ENCODE measurements at places on chromosomes 1 and 21.

- no peak for DNase-seq
These were observed 63.0 kb downstream of the SLC5A9 start for GRCh38 chr1:48285525-48285924.

- DNase-seq: no peak
These were observed 155.3 kb downstream of the NPHP4 start for GRCh38 chr1:5836776-5837440.

DNA sequence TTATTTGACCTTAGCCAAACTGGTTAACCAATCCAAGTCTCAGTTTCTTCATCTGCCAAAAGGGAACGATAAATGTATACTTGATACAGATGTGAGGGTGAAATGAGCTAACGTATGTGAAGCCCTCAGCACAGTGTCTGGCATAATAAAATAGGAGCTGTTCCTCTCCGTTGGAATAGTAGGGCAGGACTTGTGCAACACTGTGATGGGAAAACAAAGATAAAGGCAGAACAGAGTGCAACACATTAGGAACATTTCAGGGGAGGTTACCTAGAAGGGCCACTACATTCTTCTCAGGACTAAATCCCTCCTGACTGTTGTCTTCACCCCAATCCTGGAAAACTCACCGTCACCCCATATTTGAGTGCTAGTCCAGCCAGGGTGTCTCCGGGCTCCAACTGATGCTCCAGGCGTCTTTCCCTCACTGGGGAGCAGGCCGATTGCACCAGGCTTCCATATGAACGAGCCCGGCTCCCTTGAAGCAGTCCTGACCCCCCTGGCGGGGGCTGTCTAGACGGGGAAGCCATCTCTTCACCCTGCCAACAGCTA lies 896 bp downstream of the LYSMD1 start:
- no peak for DNase-seq

DNA sequence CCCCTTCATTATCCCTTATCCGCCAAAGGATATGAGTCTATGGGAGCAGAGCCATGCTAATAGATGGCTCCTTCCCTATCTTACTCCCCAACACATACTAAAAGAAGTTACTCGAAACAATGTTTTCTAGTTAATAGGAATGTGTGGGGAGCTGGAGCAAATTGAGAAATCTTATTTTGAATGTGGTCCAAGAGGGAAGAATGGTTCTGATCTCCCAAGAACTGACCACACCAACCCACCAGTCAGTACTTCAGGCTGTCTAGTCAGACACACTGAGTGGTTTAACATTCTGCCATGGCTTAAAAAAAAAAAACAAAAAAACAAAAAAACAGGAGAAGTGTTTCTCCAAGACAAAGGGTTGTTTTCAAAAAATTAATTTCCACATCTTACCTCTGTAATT lies 31.5 kb upstream of the DNASE2B start:
- DNase-seq: peak; percentile 65

DNA sequence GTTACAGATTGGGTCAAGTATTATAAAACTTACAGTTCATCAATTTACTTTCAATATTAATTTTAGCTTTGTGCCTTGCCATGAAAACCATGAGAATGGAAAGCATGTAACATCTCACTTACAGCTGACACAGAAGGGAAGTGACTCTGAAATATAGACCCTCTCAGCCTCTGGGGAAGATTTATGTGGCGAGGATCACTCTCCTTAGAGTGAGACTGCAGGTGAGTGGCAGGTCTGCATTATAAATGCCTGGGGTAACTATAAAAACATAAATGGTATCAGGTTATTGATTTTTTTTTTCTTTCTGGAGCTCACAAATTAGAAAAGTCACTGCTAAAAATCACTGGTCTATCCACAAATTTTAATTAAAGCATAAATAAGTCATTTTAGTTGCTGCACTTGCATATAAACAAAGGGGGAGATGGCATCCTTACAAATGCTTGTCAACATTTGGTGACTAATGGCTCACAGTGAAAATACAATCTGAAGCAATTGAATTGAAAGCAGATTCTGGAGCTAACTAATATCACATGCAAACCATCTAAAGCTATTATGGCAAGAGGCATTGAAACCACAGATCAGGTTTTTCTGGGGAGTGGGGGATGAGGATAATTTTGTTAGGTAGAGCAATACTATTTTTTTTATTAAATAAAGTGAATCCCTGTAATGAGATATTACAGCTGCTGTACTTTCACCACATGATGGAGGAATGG lies 200.9 kb downstream of the TM2D1 start:
- DNase-seq: no peak

- DNase-seq: no peak
These were observed 29.7 kb upstream of the DUSP23 start for GRCh38 chr1:159751031-159751430.

- DNase-seq: no peak
These were observed 37.2 kb upstream of the BCAS2 start for GRCh38 chr1:114618606-114619005.

- no peak for DNase-seq
These were observed 49.2 kb downstream of the ALG14 start for GRCh38 chr1:95023399-95024043.

- DNase-seq: no peak
These were observed 47.6 kb downstream of the TYW3 start for GRCh38 chr1:74780594-74780993.

GRCh38 chr1:55353707-55354620 lies 138.8 kb upstream of the USP24 start:
- no peak for DNase-seq

- DNase-seq: no peak
These were observed 255.4 kb downstream of the RGS7 start for GRCh38 chr1:241101622-241102021.

- no peak for DNase-seq
These were observed 38.9 kb downstream of the SYT2 start for GRCh38 chr1:202671399-202671798.

DNA sequence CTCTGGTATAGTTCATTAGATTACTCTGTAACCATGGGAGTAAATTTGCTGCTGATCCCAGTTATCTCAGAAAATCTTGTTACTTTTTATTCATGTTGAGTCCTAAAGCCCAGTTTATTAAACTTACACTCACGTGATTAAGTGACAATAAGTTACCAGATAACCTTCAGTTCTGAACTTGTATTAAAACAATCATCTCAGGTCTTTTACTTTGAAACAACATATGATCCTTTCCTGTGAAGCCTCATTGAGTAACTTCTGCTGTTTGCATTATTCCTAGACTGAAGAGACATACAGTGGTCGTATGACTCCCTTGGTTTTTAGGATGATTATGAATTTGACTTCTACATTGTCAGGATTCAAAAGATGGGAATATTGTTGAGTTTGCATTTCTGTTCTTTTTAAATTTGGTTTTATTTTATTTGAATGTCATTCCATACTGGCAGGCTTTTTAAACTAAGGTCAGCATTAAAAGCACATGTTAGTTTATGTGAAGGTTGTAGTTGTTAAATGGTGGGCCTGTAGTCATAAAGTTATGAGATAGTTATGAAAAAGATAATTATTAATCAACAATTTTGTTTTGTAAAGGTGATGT lies 117.9 kb downstream of the CD247 start:
- DNase-seq: no peak

DNA sequence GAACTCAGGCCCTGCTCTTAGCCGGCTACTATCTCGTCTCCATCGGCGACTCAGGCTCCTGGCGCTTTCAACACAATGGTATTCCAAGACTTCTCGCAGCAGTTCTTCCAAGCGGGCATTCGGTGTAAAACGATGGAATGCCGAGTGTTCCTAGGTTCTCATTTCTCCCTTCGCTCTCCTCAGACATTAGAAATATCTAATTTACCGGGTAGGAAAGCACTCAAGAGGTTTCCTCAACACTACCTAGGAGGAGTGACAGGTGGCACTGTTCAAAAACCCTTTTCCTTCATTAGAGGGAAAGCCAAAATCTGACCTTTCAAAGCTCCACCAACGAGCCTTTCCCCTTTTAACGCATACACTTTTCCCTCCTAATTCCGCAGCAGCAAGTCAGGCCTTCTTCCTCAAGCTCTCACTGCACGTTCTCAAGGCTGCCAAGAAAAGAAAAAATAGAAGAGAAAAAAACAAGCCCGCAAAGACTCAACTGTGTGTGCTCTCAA lies 601 bp downstream of the UBE2G2 start:
- DNase-seq: peak; percentile 5

- DNase-seq: no peak
These were observed 19.3 kb upstream of the ACBD6 start for GRCh38 chr1:180521474-180522212.

DNA sequence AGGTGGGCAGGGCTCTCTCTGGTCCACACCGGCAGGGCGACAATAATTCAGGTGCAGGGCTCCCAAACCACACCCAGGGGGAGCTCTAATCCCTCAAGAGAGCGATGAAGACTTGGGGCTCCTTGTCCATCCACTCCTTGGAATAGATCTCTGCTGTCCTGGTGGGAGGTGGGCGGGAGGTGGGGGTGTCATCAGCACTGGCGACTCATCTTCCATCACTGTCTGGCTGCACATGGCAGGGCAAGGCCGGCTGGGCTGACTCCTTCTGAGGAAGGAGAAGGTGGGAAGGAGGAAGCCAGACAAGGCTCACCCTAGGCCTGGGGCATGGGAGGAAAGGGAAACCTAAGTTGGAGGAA lies 29.3 kb downstream of the TNNT2 start:
- DNase-seq: peak; percentile 52

- no peak for DNase-seq
These were observed 94.6 kb upstream of the CASZ1 start for GRCh38 chr1:10891091-10891490.

DNA sequence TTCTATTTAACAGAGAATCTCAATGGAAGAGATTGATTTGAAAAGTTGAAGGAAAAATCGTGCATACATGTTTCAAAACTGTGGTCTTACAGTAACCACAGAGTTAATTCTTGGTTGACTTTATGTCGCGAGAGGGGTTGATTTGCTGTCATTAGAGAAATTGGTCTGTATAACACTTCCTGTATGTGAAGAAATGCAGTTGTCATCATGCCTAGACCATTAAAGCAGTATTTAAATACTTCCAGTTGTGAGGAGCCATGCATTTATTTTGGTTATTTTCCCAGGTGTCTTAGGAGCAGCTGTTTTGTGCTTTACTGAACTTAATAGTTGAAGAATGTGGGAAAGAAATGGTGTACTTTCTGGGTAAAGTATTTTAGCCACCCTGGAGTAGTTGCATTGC lies 76.2 kb downstream of the NFIA start:
- no peak for DNase-seq

DNA sequence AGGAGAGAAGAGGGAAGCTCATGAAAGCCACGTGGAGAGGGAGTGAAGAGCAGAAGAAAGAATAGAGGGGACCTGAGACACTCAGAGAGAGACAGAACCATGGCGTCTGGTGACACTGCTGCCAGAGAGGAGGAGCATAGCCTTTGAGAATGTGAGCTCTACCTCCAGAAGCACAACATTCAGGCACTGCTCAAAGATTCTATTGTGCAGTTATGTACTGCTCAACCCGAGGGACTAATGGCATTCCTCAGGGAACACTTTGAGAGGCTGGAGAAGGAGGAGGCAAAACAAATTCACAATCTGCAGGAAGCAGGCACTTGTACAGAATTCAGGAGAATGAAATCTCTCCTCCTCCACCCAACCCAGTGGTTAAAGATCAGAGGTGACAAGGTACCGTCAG lies 45.1 kb downstream of the BTBD8 start:
- DNase-seq: no peak

- no peak for DNase-seq
These were observed 27.6 kb downstream of the SNX27 start for GRCh38 chr1:151639466-151639865.

GRCh38 chr21:15289896-15290841 lies 225.4 kb upstream of the NRIP1 start:
- no peak for DNase-seq

DNA sequence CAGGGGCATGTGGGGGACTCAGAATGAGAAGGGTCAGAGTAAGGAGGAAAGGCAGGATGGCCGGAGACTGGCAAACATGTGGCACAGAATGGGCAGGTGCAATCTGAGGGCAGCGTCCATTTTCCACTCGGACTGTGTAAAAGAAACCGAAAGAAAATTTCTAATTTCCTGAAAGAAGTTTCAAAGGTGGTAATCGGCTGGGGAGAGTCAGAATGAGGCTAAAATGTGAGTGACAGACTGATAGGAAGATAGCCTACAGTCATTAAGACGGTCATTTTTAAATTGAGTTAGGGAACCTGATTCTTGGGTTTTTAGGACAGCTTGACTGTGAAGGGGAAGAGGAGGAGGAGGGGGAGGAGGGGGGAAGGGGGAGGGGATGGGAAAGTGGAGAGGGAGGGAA lies 23.6 kb downstream of the COA6 start:
- DNase-seq: no peak

DNA sequence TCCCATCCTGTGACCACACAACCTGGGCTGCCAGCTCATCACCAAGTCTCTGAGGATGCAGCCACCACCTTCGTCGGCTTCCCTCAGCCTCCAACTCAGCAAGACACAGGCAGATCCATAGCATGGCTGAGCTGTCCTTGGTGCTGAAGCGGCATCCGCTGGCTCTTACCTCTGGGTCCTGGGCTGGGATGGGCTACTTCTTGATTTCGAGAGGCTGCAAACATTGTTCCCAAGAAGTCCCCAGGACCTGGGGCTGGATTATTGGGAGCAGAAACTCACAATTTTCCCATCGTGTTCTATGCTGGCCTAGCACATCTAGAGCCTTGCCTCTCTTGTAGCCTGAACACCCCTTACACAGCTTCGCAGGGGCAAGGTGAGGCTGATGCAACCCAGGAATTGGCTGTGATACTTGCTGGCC lies 24.9 kb upstream of the C1QA start:
- DNase-seq: peak; percentile 25

GRCh38 chr1:17101261-17101660 lies 18.0 kb downstream of the PADI2 start:
- DNase-seq: no peak

GRCh38 chr21:21740207-21740606 lies 742.0 kb downstream of the NCAM2 start:
- DNase-seq: no peak

DNA sequence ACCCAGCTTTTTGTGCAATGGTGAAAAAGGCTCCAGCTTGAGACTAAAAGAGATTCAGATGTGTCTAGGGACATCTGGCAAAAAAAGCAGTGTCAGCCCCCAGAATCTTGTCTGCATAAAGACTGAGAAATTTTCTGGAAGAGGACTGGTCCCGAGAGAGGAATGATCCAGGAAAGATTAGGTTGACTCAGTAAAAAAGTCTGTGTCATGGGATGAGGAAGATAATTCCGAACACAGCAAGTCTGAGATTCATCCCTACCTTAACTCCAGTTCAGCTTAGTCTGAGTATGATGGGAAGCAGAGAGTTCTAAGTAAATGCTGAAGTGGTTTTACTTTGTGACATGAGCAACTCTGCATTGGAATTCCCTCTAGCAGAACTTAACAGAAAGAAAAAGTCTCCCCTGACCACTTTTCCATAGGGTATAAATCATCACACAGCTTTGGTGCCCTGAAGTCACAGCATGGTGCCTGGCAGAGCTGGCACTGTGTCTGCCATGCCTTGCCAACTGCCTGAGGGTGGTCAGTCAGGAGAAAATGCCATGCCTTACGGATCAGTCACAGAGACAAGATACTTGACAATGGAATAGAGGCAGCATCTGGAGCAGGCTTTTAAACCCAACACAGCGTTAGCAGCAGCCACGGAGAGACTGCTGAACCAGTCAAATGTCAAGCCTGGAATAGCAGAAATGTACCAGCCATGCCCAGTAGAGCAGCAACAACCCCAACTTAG lies 153.4 kb downstream of the ZC3H11B start:
- DNase-seq: no peak

- no peak for DNase-seq
These were observed 107.4 kb upstream of the MAGI3 start for GRCh38 chr1:113282893-113283285.

- DNase-seq: no peak
These were observed 23.1 kb upstream of the NPPB start for GRCh38 chr1:11881749-11882441.

- no peak for DNase-seq
These were observed 80.6 kb downstream of the LBR start for GRCh38 chr1:225347123-225347683.

GRCh38 chr1:242146652-242147051 lies 147.8 kb upstream of the MAP1LC3C start:
- DNase-seq: no peak
